ENCODE measurements at places on chromosomes 1 and 21. TPM values are rescaled to one million over a fixed set of nuclear protein-coding genes. Genes with fewer than 3 reads are reported as not detected.
A peak's percentile ranks its signal among the peaks of the same experiment; 100 is the strongest.

GRCh38 chr1:15757575-15758342 lies 836 bp upstream of the FBLIM1 start:
- DNase-seq: peak; percentile 73
- no peak overlapping the region for H3K27ac ChIP-seq
- peak overlapping the region; percentile 89 for H3K4me3 ChIP-seq
- no peaks in the 10 kb centered on the region for H3K36me3 ChIP-seq

GRCh38 chr1:228071839-228072657 lies 10.5 kb upstream of the ARF1 start:
- H3K4me3 ChIP-seq: no peak overlapping the region
- H3K27ac ChIP-seq: no peak overlapping the region
- H3K27me3 ChIP-seq: peaks cover 96% of the 10 kb centered on the region
- no peak for DNase-seq

GRCh38 chr1:55305735-55306134 lies 90.6 kb upstream of the USP24 start:
- no peak overlapping the region for H3K4me3 ChIP-seq
- H3K4me1 ChIP-seq: peaks cover 25% of the 10 kb centered on the region
- H3K36me3 ChIP-seq: no peaks in the 10 kb centered on the region
- no peaks in the 10 kb centered on the region for H3K27me3 ChIP-seq
- no peak overlapping the region for H3K27ac ChIP-seq

DNA sequence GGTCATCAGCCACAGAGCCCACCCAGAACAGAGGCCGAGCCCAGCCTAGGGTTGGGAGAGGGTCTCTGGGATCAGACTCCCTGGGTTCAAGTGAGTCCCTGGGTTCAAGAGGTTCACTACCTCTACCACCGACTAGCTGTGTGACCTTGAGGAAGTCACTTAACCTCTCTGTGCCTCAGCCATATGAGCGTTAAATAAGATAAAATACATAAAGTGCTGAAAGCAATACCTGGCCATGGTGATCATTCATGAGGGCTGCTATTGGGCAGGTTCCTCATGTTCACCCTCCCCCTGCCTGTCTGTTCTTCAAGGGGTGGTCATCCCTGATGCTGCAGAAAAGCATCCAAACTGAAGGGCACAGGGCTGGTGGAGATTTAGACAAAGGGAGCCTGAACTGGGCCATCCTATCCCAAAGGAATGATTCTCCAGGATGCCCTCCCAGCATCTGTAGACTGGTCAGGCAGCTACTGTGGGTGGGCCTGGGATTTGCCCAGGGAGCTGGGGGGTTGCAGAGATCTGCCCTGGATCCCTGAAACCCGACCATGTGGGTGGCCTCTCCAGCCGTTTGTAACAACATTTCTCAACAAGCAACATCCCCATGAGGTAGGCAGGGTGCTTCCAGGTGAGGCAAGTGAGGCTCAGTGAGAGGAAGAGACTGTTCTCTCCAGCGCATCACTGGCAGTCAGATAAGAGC lies 196.6 kb downstream of the MATN1 start:
- no peak for DNase-seq
- H3K27ac ChIP-seq: no peak overlapping the region
- H3K4me1 ChIP-seq: no peaks in the 10 kb centered on the region
- no peaks in the 10 kb centered on the region for H3K27me3 ChIP-seq
- no peak overlapping the region for H3K4me3 ChIP-seq

- no peaks in the 10 kb centered on the region for H3K36me3 ChIP-seq
- H3K4me3 ChIP-seq: no peak overlapping the region
- H3K27me3 ChIP-seq: no peaks in the 10 kb centered on the region
- no peak overlapping the region for H3K27ac ChIP-seq
- H3K4me1 ChIP-seq: peaks cover 22% of the 10 kb centered on the region
These were observed 33.8 kb downstream of the PEX14 start for GRCh38 chr1:10508511-10508951.

- no peak overlapping the region for H3K4me3 ChIP-seq
- no peak overlapping the region for H3K27ac ChIP-seq
- no peaks in the 10 kb centered on the region for H3K36me3 ChIP-seq
These were observed 12.7 kb upstream of the RWDD3 start for GRCh38 chr1:95221306-95221705.

DNA sequence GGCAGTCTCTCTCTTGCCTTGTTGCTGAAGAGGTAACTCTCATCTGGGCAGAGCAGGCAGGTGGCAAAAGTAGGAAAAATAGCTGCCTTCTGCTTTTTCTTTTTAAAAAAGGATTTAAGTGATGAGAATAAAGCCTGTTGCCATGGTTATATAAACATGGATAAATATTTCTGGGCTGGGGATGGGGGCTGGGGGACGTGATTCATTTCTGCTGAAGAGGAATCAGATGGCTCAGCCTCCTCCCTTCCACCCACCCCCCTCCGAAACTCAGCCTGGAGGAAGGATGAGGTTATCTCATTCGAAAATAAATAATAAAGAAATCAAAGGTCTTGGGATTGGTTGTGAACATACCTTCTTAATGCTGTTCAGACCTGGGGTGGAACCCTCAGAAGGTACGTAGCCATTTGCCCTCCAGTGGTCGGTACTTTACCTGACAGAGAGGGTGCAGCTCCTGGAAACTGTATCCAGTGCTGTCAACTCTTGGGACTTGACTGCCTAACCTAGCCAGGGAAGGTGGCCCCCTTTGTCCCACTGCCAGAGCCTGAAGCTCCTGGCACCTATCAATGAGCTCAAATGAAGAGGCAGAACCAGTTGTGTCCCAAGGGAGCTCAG lies 3.8 kb upstream of the INKA2 start:
- no peak overlapping the region for H3K27ac ChIP-seq
- H3K36me3 ChIP-seq: no peaks in the 10 kb centered on the region
- peaks cover 9% of the 10 kb centered on the region for H3K27me3 ChIP-seq
- H3K4me3 ChIP-seq: no peak overlapping the region

LRRC39 gene
- total RNA-seq: 0.87 TPM

All from neural progenitor cell (in vitro differentiated cells).